ENCODE measurements at places on chromosomes 5 and 9.

- no peak for DNase-seq
Observed at GRCh38 chr5:96641368-96642280, 20.6 kb upstream of the CAST start.

- DNase-seq = no peak
Observed at GRCh38 chr5:40405230-40405629, 274.5 kb upstream of the PTGER4 start.

DNA sequence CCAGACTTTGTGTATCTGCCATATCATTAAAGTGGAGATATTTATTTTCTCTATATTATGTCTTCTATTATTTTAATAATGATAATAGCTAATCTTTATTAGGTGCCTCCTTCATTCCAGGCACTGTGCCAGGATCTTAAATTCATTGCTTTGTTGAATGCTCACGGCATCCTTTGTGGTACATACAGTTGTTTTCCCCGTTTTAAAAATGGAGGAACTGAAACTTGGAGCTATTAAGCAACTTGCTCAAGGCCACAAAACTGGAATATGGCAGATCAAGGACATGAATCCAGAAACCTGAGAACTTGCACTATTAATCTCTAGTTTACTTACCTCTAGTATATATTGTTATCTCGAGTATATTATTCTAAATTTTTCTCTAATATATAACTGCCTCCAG lies 41.5 kb upstream of the PPP3R2 start:
- DNase-seq = no peak

DNA sequence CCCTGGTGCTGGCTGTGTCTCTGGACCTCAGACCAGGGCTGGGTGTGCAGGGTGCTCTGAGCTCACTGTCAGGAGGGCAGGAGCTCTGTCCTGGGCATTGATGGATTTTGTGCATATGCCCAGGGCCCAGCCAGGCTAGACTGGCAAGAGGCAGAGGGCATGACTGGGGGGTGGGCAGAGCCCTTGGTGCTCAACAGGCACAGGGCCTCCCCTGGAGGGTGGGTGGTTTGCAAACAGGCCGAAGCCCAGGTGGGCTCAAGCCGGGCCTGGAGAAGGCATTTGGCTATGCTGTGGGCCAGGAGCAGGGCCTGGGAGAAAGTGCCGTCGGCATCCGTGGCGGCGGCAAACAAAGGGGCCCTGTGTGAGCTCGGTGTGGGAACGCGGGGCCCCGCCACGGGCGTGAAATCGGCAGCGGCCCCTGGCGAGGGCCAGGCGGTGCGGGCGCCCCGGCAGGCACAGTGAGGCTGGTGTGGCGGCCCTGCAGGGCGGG lies 1.9 kb upstream of the NRARP start:
- DNase-seq = no peak

- no peak for DNase-seq
Observed at GRCh38 chr9:105858006-105858690, 163.8 kb downstream of the TMEM38B start.

DNA sequence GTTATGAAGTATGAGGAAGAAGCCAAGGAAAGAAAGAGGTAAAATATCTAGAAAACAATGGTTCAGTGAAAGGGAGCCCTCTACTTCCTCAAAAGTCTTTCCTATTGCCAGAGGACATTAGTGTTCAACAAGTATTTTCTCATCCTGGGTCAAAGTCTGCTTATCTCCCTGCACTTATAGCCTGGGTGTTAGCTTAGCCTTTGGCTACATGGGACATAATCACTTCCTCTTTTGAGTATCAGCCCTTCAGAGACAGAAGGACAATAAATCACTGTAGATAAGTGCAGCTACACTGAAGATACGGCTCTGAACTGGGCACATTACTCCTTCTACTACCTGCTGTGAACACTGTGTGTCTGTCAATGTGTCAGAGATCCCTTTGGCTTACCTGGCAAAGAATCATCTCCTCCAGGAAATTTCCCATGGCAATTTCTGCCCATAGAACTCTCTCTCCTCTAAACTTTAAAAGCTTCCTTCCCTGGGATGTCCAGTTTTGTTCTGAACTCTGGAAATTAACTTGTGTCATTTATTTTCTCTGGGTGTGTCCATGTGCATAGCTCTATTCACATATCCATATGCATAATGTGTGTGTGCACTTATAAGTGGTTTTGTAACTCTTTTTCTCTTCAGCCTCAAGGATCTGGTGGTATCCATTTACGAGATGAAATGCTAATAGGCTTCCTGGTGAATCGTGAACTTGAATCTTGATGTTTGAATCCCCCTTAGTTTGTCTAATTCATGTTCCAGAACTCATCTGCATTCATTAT lies 30.0 kb upstream of the RECK start:
- DNase-seq = no peak

GRCh38 chr9:22657713-22658112 lies 211.1 kb downstream of the DMRTA1 start:
- DNase-seq = no peak

- DNase-seq = no peak
Observed at GRCh38 chr9:13939134-13939533, 374.8 kb downstream of the NFIB start.

- DNase-seq = no peak
Observed at GRCh38 chr9:76701441-76702039, 62.7 kb upstream of the PCA3 start.

DNA sequence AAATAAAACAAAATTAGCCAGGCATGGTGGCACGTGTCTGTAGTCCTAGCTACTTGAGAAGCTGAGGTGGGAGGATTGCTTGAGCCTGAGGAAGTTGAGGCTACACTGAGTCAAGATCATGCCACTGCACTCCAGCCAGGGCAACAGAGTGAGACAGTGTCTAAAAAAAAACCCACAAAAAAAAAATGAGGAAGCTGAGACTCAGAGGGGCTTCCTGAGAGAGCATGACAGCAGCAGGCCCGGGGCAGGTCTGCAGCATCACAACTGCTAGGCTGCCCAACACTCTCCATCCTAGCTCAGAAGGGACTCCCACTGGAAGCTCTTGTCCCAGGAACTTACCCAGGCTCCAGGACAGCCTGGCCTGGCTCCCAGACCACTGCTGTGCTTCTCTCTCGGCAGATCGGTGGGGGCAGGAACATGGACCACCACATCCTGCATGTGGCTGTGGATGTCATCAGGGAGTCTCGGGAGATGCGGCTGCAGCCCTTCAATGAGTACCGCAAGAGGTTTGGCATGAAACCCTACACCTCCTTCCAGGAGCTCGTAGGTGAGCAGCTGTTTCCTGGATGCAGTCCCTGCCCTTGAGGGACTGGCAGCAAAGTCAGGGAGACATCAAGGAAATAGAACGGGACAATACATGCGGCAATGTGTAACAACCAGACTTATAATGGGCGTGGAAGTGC lies 19.1 kb downstream of the PTGS1 start:
- no peak for DNase-seq

DNA sequence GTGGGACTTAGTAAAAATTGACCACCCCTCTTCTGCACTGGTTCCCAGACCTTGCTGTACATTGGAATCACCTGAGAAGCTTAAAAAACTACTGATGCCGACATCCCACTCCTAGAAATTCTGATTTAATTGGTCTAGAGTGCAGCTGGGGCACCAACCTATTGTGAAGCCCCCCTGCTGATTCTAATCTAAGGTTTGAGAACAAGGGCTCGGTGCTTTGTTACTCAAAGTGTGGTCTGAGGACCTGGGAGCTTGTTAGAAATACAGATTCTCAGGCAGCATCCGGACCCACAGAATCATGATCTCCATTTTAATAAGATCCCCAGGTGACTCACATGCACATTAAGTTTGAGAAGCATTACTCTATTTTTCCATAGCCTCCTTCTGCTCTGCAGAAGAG lies 57.8 kb upstream of the LPAR1 start:
- DNase-seq = no peak

DNA sequence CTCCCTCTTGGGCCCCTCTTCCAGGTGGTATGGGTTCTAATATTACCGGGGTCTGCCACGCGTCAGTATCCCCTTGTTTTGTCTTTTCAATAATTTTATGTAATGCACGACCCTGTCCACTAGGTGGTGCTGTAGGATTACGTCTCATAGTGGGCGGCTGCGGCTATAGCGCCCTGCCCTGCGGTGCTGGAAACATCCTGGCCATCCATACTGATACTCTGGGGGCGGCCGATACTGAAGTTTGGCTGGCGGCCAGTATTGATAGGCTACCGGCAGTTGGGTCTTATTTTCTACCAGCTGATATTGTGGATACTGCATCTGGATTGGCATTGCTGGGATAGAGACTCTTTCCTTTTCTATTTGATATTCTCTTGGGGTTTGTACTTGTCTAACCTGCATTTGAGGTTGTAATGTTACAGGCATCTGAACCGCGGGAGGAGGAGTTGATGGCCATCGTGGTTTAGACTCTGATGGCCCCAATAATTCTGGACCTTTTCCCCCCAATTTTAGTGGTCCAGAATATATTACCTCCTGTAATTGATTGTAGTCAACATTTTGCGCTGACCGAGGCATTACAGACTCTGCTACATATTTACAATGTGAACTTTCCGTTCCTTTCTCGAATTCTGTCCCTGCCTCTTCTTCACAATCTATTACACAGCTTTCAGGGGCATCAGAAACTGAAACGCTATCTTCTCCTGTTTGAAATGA lies 3.3 kb upstream of the TMEM141 start:
- no peak for DNase-seq

GRCh38 chr5:7875151-7875550 lies 6.2 kb downstream of the MTRR start:
- no peak for DNase-seq

GRCh38 chr9:111411266-111411665 lies 72.9 kb downstream of the ECPAS start:
- DNase-seq = no peak

DNA sequence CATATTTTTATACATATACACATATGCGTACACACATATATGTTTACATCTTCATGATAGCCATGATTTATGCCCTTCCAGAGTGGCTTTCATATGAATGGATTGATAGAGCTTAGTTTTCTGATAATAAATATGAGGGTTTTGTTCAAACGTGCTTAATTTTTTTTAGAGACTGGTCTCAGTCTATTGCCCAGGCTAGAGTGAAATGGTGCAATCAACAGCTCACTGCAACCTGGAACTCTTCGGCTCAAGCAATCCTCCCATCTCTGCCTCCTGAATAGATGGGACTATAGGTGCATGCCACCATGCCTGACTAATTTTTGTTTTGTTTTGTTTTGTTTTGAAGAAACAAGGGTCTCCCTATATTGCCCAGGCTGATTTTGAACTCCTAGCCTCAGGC lies 48.6 kb upstream of the ZSWIM6 start:
- DNase-seq = no peak

GRCh38 chr5:79448336-79448735 lies 65.6 kb downstream of the HOMER1 start:
- no peak for DNase-seq

DNA sequence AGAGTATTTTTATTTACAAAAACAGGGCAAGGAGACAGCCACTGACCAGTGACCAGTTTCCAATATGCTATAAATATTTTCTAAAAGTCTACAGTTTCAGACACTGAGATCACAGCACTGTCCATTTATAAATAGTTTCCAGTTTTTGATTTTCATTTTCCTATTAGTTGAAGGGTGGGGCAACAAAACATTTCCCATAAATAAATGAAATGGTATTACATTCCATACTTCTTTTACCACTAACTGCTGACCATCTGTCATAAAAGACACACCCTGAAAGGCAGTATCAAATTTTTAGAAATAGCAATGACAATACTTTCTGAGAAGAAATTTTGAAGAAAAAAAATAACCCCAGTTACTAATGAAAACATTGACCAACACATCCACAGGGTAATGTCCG lies 126.7 kb downstream of the ARSB start:
- no peak for DNase-seq

Data from right renal cortex interstitium (tissue), 3 donors.